ENCODE measurements at places on chromosomes 3 and 15.
A peak's percentile ranks its signal among the peaks of the same experiment; 100 is the strongest.

DNA sequence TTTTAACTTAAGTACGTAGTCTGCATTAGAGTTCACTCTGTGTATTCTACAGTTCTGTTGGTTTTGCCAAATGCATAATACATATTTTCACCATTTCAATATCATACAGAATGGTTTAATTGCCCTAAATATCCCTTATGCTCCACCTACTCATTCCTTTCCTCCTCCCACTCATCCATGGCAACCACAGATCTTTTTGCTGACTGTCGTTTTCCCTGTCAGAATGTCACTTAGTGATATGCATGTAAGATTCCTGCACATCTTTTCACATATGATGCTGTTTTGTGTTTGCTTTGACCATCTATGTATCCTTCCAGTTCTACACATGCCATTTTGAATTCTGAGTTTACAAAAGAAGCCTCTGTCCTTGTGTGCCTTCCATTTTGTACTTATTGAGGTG lies 36.7 kb downstream of the EPHA3 start:
- DNase-seq, result no peak

GRCh38 chr3:183734750-183735494 lies 37.3 kb downstream of the YEATS2 start:
- DNase-seq, result no peak

DNA sequence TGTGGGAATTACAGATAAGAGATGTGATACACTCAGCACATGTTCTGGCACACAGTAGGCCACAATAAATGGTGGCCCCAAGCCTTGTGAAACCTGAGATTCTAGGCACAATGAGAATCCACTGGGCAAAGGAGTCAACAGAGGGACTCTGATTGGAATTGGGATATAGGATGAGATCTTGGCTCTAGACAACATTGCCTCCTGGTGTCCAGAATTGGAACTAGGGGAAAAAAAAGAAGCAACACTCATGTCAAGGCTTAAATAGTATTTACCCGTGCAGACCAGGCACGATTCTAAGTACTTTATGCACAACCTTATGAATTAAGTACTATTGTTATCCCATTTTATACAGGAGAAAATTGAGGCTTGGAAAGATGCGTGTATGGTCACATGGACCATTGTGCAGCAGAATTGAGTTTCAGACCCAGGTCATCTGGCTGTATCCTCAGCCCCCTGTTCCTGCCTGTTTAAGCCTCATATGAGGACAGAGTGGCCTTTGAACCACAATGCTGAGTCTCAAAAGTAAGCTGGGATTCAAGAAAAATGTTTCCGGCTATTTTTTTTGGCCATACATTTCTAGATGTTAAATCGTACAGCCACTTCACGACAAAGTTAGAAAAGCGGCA lies 124.8 kb downstream of the SV2B start:
- no peak for DNase-seq

DNA sequence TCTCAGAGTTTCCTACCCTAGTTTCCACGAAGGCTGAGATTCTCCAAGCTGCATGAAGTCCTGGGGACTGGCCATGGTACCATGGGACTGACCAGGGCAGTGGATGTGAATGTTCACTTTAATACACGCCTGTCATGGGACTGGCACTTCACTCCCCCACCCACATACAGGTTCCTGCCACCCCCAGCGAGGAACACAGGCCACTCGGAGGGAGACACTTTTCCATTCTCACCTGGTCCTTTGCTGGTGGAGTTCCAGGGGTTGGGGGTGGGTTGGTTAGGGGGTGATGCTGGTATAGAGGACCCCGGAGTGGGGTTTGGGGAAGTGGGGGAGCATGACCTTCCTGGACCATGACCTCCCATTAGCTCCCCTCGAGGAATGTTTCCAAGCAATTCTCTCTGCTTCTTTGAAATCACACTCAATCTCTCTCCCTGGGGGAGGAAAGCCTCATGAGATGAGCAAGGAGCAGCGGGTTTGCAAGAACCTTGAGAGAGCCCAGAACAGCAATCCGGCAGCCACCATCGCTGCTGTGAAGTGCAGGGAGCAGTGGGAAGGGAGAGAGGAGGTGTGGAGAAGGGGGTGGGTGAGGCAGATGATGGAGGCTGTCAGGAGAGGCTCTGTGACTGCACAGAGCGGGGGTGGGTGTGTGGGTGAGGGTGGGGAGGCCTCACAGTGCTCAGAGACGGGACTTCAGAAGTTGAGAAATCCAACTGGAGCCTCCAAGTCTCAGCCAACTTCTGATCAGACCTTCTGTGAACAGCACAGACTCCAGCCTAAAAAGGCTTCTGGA lies 69.7 kb downstream of the ADCY5 start:
- DNase-seq, result no peak

GRCh38 chr3:16252243-16252978 lies 12.3 kb downstream of the DPH3 start:
- DNase-seq, result no peak

- DNase-seq, result no peak
Measured at GRCh38 chr3:45548681-45549075, 45.9 kb upstream of the LIMD1 start.

DNA sequence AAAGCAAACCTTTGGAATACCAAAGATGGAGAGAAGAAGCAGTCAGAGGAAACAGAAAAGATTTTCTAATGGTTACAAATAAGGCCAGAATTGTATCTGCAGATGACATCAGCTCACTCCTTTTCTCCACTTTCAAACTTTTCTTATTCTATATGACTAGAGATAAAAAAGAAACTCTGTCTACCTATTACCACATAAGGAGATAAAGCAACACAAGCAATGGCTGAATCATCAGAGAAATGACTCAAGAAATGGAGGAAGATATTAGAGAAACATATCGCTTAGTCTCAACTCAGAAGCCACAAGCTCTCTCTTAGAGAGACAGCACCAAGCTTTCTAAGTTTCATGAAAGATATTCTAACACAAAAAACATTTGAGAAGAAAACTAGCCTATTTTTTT lies 784.0 kb downstream of the ZPLD1 start:
- no peak for DNase-seq

DNA sequence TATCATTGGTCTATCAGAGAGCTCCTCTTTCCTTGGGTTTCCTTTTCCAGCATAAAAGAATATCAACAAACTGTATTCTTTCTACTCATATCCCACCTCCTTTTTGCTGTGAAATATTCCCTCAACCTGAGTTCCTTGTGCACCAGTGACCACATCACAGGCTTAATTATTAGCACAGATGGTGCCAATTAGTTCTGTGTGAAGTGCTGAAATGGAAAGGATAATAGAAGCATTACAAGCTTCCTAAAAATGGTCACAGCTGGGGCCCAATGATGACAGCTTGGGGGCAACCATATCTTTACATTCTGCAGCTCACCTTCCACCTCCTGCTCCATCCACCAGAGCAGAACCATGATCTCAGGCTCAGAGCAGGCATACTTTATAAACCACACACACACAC lies 84.6 kb downstream of the ANO10 start:
- no peak for DNase-seq

GRCh38 chr3:122476532-122476931 lies 38.2 kb downstream of the KPNA1 start:
- no peak for DNase-seq

DNA sequence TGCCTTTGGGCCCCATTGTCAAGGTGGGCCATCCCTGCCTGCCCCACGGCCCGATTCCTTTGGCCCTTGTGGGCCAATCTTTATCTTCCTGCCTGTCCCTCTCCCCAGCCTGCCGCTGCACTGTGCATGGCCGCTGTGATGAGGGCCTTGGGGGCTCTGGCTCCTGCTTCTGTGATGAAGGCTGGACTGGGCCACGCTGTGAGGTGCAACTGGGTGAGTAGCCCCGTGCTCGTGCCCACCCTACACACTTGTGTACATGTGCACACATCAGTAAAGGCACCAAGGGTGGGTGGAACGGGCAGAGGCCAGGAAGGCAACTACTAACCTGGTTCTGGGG lies 12.2 kb downstream of the NT5DC2 start:
- no peak for DNase-seq

- DNase-seq, result no peak
Measured at GRCh38 chr15:60523056-60523455, 44.1 kb upstream of the ICE2 start.

- DNase-seq, result no peak
Measured at GRCh38 chr15:100885116-100885515, 5.5 kb downstream of the ALDH1A3 start.

DNA sequence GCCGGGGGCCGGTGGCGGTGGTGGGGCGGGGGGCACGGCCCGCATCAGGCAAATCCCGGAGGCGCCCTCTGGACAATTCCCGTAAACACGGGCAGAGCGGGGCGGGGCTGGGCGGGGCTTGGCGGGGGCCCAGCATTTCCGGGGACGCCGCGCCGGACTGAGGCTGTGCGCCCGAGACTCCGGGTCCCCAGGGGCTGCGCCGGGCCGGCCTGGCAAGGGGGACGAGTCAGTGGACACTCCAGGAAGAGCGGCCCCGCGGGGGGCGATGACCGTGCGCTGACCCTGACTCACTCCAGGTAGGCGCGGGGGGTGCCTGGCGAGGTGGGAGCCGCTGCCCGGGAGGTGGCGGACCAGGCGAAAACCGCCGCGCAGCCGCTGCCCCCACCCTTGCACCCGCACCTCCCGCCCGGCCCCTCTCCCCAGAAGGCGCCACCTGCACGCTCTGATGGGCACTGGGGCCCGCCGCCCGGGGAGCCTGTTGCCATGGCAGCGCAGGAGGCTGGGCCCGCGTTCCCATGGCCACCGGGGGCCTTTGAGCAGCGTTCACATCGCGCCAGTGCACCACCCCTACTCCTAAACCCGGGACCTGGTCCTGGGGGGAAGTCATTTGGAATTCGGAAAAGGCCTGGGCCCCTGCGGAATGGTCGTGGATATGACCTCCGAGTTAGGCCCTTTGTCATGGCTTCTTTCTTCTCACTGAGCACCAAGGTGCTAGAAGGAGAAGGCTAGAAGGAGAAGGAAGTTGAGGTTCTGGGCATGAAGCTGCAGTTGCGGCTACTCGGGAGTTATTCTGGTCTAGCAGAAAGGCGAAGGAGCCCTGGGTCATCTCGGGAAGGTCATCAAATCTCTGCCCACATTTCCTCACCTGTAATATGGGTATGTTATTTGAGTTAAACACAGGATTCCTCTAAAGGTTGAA lies 16.1 kb upstream of the SEMA4B start:
- DNase-seq, result peak; percentile 47

DNA sequence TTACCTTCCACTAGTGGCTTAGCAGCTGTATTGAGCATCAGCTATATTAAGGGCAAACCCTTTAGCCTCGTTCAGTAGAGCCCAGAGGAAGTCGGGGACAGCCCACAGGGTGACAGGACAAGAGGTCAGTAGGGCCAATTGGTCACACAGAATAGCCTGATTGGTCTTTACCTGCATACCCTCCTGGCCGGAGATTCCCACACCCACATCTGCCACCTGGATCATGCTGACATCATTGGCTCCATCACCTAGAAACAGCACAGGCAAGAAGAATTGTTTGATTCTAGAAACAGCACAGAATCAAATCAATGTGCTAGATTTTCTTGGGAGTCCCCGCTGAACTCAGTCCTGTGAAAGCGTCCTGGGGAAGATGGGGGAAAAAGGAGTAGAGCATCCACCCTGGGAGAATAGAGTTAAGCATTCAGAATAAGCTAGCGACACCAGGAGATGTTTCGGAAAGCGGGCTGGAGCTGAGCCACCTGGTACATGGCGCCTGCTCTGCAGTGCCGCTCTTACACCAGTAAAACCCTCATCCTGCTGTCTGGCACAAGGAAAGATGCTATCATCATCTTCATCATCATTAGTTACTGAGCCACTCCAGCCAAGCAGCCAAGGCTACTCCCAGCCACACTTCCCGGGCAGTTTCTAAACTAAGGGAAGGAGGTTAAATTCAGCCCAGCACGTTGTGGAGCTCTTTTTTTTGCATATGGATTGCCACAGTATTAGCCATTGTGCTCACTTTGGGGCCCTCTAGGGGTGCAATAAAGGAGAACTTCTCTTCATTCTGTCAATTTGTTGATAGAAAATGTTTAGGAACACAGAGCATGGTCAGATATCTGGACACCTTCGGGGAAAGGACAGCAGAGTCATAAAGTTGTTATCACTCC lies 171.3 kb downstream of the ATP10A start:
- no peak for DNase-seq

DNA sequence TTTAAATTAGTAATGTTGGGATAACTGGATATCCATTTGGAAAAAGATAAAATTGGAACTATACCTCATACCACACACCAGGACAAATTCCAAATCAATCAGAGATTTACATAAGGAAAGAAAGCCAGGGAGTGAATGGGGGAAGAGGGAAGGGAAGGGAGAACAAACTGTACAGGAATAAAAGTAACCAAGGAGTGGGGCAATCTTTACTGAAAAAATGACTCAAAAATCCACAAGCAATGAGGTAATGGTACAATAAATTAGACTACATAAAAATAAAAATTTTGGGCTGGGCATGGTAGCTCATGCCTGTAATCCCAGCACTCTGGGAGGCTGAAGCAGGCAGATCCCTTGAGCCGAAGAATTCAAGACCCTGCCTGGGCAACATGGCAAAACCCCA lies 82.6 kb downstream of the MLH1 start:
- DNase-seq, result no peak

DNA sequence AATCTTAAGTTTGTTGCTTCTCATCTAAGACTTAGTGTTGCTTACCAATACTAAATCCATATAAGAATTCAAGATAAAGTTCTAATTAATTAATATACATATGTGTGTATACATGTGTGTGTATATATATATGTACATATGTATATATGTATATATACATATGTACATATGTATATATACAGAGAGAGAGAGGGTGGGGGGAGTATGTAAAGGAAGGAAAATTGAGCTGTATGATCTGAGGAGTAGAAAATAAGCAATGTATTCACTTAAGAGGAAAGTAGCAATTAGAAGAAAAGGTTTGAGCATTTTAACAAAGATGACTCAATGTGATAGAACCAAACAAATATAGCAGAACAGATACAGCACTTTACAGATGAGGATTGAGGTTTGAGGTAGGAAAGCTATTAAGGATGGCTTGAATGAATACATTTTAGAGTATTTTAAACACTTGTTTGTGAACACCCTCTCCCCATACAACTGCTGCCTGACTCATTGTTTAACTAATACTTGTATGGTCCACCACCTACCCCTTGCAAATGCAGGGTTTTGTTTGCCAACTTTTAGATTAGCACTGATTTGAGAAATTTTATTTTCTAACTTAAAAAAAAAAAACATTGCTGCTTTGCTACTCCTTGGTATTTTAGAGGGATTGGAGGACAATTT lies 681.1 kb upstream of the CADM2 start:
- no peak for DNase-seq

DNA sequence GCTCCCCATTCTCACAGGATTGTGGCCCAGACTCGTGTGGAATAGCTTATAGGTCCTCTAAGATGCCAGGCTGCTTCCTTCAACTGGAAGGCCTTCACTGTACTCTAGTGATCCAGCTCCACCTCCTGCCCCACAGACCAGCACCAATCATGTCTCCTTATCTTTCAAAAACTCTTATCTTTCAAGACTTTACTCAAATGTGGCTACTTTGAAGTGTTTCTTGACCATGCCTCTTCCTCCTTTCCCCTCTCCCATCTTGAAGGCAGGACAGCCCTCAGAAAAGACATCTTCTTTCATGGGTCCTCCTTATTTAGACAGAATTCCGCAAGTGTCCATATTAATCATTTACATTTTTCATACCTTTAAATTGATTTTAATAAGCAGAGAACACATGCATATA lies 142.3 kb downstream of the CHST2 start:
- DNase-seq, result no peak

GRCh38 chr3:111325160-111325718 lies 216.8 kb upstream of the CD96 start:
- no peak for DNase-seq

- no peak for DNase-seq
Measured at GRCh38 chr15:39598958-39599845, 18.3 kb downstream of the THBS1 start.
